Stimulated activated CD4-positive, alpha-beta T cell treated with anti-CD3 and anti-CD28 coated beads, Interleukin-1b, Interleukin-23, amount 100 ng/mL, for 24 hours (primary cell): ENCODE measurements at places on chromosomes 3 and 15.

- DNase-seq: no peak
Measured at GRCh38 chr15:41465822-41466421, 27.8 kb upstream of the ITPKA start.

DNA sequence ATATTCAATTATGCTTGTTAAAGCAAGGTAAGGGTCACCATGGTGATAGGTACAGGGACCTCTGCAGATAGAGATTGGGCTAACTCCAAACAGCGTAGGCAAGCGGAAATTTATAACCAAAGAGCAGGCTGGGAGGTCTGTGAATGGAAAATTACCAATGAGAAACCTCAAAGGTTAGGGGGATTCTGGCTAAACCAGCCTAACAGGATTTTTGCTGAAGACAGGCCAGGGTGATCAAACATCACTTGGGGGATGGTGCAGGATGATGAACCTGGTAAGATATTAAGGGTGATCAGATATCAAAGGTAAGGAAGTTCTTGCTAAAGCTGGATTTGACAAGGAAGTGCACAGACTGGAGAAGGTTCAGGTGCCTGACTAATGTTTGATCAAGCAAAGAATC lies 35.3 kb upstream of the SNRPN start:
- DNase-seq: no peak

- DNase-seq: no peak
Measured at GRCh38 chr3:25495726-25496253, 67.7 kb downstream of the RARB start.

GRCh38 chr3:140344601-140345205 lies 333.2 kb upstream of the TRIM42 start:
- DNase-seq: no peak

DNA sequence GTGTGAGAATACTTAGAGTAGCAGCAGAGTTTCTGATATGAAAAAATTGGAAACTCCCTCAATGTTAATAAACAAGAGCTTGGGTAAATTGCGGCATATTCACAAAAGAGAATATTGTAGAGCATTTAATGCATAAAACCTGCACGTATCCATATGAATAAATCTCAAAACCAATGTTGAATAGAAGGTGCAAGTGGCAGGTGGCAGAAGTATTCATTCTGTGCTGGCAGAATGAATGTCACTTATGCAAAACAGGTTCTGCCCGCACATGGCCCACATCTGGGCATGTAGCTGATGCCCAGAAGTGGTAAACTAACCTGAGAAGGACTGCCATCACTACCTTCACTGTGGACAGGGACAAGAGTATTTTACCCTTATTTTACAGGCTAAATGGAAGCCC lies 14.1 kb upstream of the PRSS50 start:
- no peak for DNase-seq

GRCh38 chr3:3303636-3304035 lies 124.1 kb upstream of the CRBN start:
- no peak for DNase-seq

GRCh38 chr3:63624941-63625560 lies 27.4 kb upstream of the SNTN start:
- DNase-seq: no peak

DNA sequence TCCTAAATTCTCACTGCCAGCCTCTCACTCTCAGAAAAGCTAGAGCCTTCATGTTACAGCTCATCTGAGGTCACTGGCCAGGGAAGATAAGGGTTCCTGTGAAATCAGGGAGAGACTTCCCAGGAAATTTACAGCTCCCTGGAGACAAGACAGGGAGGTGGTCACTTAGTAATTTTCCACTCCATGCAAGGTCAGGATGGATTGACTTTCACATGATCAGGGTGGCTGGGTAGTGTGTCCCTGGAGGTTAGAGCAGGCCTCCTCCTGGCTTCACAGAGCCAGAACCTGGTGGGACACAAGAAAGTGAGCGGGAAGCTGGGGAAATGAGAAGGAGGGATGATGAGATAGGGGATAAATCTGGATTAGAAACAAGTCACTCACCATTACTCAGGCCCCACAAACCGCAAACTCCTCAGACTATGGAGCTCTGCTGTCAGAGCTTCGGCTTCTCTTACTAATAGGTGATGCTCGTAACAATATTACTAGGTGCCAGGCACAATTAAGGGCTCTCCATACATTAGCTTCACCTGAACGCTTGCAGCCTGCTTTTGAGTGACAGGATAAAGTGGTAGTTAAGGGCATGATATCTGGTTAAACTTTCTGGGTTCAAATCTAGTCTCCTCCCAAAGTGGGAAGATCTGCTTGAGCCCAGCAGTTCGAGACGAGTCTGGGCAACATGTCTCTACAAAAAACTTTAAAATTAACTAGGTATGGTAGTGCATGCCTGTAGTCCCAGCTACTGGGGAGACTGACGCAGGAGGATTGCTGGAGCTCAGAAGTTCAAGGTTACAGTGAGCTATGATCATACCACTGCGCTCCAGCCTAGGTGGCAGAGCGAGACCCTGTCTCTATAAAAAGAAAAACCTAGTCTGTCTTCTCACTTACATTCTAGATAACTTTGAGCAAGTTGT lies 24.9 kb downstream of the DUOX2 start:
- no peak for DNase-seq

- no peak for DNase-seq
Measured at GRCh38 chr3:167146911-167147310, 233.2 kb downstream of the ZBBX start.

- DNase-seq: no peak
Measured at GRCh38 chr15:40301467-40302179, 6.1 kb downstream of the PLCB2 start.

GRCh38 chr3:141373232-141373631 lies 4.9 kb downstream of the ZBTB38 start:
- no peak for DNase-seq

DNA sequence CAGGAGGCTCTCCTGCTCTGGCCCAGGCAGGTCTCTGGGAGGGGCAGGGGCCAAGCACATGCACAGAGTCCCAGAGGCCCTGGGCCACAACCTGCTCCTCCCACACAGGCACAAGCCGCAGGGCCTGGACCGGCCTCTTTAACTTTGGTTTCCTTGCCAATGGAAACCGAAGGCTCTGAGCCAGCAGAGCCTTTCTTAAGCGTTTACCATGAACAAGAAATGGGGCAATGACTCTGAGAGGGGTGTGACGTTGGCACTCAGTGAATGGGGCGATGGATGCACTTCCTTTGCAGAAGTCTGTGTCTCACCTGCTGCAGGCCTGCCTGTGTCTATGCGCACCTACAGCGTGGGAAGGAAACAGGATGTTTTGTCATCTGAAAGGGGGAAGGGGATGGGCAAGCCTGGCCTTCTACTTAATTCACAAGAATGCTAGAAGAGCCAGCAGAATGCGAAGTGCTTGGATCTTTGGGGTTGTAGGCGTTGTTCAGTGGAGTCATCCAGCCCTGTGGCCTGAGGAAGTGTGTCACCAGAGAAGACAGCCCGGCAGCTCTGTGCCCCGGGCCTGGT lies 41.8 kb downstream of the IFT122 start:
- peak; percentile 2 for DNase-seq

DNA sequence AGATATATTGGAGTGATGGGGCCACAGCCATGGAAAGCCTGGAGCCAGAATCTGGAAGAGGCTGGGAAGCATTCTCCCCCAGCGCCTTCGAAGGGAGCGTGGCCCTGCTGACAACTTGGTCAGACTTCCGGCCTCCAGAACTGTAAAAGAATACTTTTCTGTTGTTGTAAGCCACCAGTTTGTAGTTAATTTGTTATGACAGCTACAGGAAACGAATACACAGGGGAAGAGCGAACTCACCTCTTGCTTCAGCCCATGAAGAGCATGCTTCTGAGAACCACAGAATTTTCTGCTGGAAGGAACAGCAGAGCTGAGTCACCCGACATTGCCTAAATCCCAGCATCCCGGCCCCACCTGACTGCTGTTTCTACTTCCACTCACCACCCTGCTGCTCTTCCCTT lies 501.7 kb downstream of the SHQ1 start:
- DNase-seq: no peak

DNA sequence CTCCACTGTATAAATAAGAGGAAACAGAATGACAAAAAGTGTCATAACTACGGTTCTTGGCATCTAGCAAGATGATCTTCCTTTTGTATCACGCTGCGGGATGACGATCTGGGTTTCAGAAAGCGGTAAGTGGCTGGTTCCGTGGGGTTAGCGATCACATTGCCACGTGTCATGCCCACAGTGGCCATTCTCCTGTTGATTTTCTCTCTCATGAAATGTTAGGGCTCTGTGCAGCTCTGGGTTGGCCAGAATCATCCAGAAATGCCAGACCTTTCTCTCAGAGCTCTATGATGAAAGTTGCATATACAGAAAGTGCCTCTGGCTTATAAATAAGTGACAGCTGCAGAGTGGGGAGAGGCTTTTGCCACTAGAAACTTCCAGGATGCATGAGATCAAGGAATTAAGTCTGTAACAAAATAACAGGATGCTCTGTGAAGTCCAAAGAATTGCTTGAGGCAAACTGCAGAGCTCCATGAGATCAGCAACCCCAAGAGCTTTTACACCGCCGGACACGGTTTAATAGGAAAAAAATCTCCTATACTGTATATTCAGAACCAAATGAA lies 71.6 kb downstream of the ABTB1 start:
- no peak for DNase-seq

- no peak for DNase-seq
Measured at GRCh38 chr15:44971036-44971435, 14.5 kb downstream of the TERB2 start.

- DNase-seq: no peak
Measured at GRCh38 chr3:111776827-111777483, 82.1 kb upstream of the PHLDB2 start.

DNA sequence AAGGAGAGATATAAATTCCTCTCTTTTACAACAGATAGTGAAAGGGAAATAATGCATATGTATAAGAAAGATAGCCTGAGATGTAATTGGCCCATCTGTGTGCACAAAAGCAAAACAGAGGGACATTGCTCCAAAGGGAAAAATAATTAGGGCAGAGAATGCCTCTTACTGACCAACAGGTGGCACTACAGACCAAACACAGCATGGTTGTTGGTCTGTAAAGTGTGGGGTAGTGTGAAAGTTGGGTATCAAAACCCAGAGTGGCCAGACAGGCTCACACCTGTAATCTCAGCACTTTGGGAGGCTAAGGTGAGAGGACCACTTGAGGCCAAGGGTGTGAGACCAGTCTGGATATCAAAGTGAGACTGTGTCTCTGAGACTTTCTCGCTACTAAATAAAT lies 4.5 kb upstream of the TLNRD1 start:
- DNase-seq: no peak

DNA sequence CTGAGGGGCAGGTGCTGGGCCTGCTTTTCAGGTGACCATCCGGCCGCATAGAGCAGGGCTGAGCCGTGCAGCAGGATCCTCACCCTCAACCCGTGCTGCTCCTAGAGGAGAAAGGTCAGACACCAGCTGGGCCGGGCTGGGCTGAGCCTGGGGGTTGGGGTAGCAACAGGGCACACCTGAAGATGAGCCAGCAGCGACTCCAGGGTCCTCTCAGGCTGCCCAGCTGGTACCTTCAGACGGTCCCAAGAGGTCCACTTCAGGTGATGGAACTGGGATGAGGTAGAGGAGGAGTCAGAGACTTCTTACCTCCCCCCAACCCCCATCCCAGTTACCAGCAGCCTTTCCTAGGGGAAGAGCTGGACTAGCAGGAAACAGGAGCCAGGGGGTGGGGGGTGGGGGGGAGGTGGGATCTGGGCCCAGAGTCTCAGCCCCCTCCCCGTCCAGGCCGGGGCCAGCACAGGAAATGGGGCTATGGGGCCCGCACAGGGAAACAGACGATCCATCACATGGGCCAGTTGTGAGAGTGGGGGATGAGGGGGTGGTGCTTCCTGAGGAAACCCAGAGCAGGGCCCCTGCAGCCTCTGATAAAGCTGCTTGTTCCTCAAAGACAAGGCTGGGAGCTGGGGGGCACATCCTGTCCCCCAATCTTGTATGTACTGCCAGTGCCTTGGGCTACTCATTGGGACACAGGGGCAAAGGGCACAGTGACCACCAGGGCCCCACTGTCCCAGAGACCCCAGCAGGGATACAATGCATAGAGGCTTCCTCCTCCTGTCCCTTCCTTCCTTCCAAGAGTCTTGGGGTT lies 3.0 kb downstream of the INKA1 start:
- DNase-seq: no peak

GRCh38 chr15:68909601-68910100 lies 20.7 kb upstream of the SPESP1 start:
- no peak for DNase-seq

- DNase-seq: no peak
Measured at GRCh38 chr3:41338276-41338675, 139.0 kb downstream of the CTNNB1 start.

DNA sequence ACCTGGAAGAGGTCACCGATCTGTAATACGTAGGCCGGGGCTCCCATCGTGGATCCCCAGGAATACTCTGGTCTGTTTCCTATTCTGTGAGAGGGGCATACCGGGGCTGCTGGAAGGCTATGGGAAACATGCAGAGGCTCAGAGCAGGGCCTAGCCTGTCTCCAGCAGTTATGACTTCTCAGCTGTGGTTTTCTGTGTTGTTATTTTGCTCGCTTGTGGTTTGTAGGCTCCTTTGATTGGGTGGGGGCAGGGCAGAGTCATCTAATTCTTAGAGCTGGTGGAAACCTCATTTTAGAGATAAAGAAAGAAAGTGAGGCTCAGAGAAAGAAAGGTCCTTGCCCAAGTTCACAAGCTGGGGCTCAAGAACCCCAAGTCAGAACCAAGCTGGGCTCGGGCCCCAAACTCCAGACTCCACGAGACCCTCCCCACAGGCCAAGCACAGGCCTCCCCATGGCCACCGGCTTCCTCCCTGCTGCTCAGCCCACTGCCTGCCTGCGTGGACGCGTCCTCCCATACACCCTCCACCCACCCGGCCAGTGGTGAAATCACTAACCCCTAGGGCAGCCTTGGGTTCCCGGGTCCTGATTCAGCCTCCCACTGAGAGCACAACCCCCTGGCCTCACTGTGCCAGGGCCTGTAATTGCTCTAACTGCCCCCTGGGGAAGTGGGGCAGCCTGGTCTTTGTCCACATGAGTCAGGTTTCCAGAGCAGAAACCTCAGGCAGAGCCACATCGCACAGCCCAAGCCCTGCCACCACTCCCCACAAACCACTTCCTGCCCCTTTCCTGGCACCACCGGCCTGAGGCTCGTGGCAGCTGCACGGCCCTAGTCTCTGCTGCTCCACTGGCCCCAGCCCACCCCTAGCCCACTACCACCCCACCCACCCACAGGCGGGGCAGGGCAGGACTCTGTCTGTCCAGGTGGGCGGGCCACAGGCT lies 270.8 kb downstream of the UACA start:
- DNase-seq: no peak

DNA sequence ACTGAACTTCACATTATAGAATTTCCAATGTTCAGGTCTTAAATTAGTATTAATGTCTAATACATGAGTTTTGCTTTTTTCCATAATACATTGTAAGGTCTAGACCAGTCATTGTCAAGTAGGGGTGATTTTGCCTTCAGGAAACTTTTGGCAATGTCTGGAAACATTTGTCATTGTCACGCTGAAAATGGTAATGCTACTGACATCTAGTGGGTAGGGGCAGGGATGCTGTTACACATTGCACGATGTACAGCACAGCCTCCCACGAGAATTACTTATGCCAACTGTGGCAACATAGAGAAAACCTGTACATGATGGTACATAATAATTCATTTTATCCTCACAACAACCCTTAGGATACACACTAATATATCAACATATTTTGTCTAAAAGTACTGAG lies 384.1 kb downstream of the CADM2 start:
- DNase-seq: no peak

GRCh38 chr3:106172780-106173179 lies 304.0 kb upstream of the CBLB start:
- DNase-seq: no peak
